ENCODE measurements at places on chromosomes 12 and 14.

GRCh38 chr14:58663494-58664111 is 25.8 kb downstream of the DACT1 start:
- H3K27me3 ChIP-seq, result peaks cover 2% of the 10 kb centered on the region
- H3K36me3 ChIP-seq, result no peaks in the 10 kb centered on the region
- no peak overlapping the region for H3K4me3 ChIP-seq
- no peak overlapping the region for H3K27ac ChIP-seq
- H3K4me1 ChIP-seq, result peaks cover 26% of the 10 kb centered on the region

DNA sequence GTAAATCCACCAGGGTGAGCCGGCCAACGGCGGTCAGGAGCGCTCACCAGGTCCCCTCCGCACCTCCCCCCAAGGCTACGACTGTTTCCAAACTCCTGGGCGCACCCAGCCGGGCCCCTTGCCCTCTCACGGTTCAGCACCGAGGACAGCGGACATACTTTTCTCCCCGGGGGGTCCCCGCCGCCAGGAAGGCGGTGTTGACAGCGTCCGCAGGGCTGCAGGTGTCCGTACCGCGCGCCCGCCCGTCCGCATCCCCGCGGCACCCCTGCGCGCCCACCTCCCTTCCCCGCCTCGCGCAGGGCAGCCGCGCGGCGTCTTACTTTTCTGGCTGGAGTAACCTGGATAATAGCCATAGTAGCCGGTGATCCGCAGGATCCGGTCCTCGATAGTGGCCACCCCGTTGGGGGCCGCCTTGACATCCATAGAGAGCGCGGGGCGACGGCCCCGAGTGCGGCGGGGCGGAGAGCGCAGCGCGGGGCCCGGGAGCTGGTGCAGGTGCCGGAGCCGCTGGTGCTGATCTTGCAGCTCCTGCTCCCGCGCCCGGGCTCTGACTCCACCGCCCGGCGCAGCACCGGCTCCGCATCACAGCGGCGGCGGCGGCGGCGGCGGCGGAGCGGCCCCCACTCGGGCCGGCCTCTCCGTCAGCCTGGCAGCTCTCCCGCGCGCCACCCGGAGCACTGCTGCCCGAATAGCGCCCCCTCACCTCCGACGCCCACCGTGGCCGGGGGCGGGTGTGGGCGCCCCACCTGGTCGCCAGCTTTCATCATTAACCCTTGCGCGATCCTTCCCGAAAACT is at the start of gene SLC35F4:
Gene SLC35F4, minus strand, starts transcription at position 690 of the 796 bp plus-strand sequence.
- DNase-seq, result no peak
- peaks cover 24% of the 10 kb centered on the region for H3K27me3 ChIP-seq
- no peak within 1 kb of the TSS for H3K27ac ChIP-seq
- H3K4me1 ChIP-seq, result no peaks in the 10 kb centered on the region
- H3K36me3 ChIP-seq, result no peaks in the 10 kb centered on the region
- H3K4me3 ChIP-seq, result no peak within 1 kb of the TSS

GRCh38 chr12:107864235-107864634 is 89.7 kb downstream of the ASCL4 start:
- peaks cover 57% of the 10 kb centered on the region for H3K27me3 ChIP-seq
- no peak overlapping the region for H3K27ac ChIP-seq
- no peak for DNase-seq
- H3K4me1 ChIP-seq, result no peaks in the 10 kb centered on the region
- H3K36me3 ChIP-seq, result no peaks in the 10 kb centered on the region

GRCh38 chr12:21387174-21387573 is 14.5 kb downstream of the IAPP start:
- H3K4me3 ChIP-seq, result no peak overlapping the region
- H3K27me3 ChIP-seq, result peaks cover 13% of the 10 kb centered on the region
- DNase-seq, result no peak
- no peaks in the 10 kb centered on the region for H3K4me1 ChIP-seq
- no peak overlapping the region for H3K27ac ChIP-seq
- H3K36me3 ChIP-seq, result no peaks in the 10 kb centered on the region

- no peak overlapping the region for H3K4me3 ChIP-seq
- H3K27ac ChIP-seq, result no peak overlapping the region
- H3K36me3 ChIP-seq, result no peaks in the 10 kb centered on the region
- DNase-seq, result no peak
Measured at GRCh38 chr14:76045773-76046172, 60.2 kb downstream of the IFT43 start.

DNA sequence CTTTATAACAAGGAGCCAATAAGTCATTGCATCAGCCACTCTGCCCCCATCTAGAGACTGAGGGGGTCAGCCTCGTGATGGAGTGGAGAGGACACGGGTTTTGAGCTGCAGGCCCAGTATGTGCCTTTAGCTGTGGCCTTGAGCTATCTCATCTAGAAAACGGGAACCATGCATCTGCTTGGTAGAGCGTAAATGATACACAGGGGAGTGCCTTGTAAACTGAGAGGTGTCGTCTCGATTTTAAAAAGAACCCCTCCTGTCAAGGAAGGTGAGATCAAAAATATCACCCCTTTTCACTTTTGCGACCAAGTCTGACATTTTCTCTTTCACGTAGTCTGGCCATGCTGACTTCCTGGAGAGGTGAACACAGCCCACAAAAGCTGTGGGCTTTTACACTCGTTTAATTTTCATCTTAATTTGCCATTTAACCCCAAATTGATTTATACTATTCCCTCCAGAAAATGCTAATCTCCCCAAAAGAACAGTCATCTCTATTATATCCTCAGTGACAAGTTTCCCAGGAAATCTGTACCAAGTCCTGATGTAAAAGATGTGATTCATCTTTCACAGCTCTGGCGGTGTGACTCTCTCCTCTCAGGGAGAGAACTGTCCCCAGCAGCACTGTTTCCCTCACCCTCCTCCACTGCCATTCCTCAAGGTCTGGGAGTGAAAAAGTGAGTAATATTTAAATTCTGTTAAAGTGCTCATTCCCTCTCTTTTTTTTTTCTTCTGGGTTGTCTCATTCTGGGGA is 30.6 kb downstream of the VCPKMT start:
- H3K4me3 ChIP-seq, result peak overlapping the region; percentile 40
- peak; percentile 60 for DNase-seq
- H3K36me3 ChIP-seq, result peaks cover 10% of the 10 kb centered on the region
- H3K27ac ChIP-seq, result peak overlapping the region; percentile 96
- H3K27me3 ChIP-seq, result peaks cover 3% of the 10 kb centered on the region

DNA sequence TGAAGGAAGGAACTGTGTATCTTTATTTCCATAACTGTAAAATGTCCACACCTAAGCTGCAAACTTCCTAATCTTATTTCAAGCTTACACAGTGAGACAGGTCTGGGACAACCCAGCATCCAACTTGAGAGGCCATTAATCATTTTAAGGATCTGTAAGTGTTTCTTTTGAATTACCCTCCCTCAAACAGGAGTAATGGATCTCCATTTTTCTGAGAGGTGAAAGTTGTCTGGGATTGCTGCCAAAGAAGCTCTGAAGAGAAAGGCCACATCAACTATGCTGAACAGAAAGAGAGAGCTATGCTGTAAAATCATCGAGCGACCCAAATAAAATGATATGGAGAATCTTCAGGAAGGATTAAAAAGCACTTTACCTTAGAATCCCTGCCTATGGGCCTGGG is 131.7 kb upstream of the CPNE8 start:
- no peak for DNase-seq
- H3K27ac ChIP-seq, result no peak overlapping the region
- H3K4me3 ChIP-seq, result no peak overlapping the region
- no peaks in the 10 kb centered on the region for H3K36me3 ChIP-seq
- H3K4me1 ChIP-seq, result no peaks in the 10 kb centered on the region
- no peaks in the 10 kb centered on the region for H3K27me3 ChIP-seq

GRCh38 chr14:103127356-103127755 is 4.1 kb downstream of the TNFAIP2 start:
- DNase-seq, result no peak
- no peaks in the 10 kb centered on the region for H3K4me1 ChIP-seq
- H3K27me3 ChIP-seq, result peaks cover 9% of the 10 kb centered on the region
- no peak overlapping the region for H3K27ac ChIP-seq

- peaks cover 5% of the 10 kb centered on the region for H3K27me3 ChIP-seq
- H3K4me3 ChIP-seq, result no peak overlapping the region
- no peaks in the 10 kb centered on the region for H3K36me3 ChIP-seq
- H3K27ac ChIP-seq, result no peak overlapping the region
Measured at GRCh38 chr14:92905667-92906066, 17.3 kb upstream of the CHGA start.

- no peak for DNase-seq
- no peak overlapping the region for H3K27ac ChIP-seq
- H3K36me3 ChIP-seq, result no peaks in the 10 kb centered on the region
- no peak overlapping the region for H3K4me3 ChIP-seq
Measured at GRCh38 chr12:93650626-93651025, 26.5 kb upstream of the CRADD start.

GRCh38 chr14:99530407-99531155 is 49.4 kb downstream of the CCNK start:
- DNase-seq, result no peak
- no peaks in the 10 kb centered on the region for H3K27me3 ChIP-seq
- no peaks in the 10 kb centered on the region for H3K36me3 ChIP-seq
- no peaks in the 10 kb centered on the region for H3K4me1 ChIP-seq
- H3K4me3 ChIP-seq, result no peak overlapping the region

DNA sequence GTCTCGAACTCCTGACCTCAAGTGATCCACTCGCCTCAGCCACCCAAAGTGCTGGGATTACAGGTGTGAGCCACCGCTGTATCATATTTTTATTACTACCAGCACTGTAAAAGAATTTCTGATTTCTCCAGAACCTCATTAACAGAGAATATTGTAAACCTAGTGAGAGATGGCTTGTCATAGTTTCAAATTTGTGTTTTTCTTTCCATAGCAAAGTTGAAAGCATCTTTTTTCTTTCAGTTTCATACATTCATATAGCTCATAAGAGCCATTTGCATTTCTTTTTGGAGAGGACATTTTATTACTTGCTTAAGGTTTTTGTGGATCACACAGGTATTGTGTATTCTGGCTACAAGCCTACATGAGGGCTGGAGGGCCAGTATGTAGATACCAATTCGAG is 58.0 kb downstream of the MIS18BP1 start:
- H3K27me3 ChIP-seq, result no peaks in the 10 kb centered on the region
- H3K4me3 ChIP-seq, result no peak overlapping the region
- no peak for DNase-seq
- peaks cover 9% of the 10 kb centered on the region for H3K4me1 ChIP-seq
- H3K27ac ChIP-seq, result no peak overlapping the region

DNA sequence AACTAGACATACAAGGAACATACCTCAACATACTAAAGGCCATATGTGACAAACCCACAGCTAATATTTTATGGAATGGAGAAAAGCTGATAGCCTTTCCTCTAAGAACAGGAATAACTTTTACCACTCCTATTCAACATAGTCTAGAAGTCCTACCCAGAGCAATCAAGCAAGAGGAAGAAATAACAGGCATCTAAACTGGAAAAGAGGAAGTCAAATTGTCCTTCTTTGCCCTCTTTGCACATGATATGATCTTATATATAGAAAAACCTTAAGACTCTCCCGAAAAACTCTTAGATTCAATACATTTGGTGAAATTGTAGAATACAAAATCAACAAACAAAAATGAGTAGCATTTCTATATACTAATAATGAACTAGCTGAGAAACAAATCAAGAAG is 110.0 kb downstream of the ATP23 start:
- peaks cover 2% of the 10 kb centered on the region for H3K27me3 ChIP-seq
- H3K36me3 ChIP-seq, result no peaks in the 10 kb centered on the region
- H3K4me3 ChIP-seq, result no peak overlapping the region
- H3K27ac ChIP-seq, result no peak overlapping the region
- DNase-seq, result no peak
- H3K4me1 ChIP-seq, result no peaks in the 10 kb centered on the region

GRCh38 chr14:63759456-63759855 is 31.6 kb upstream of the SGPP1 start:
- DNase-seq, result peak; percentile 13
- H3K4me1 ChIP-seq, result peaks cover 14% of the 10 kb centered on the region
- peaks cover 1% of the 10 kb centered on the region for H3K36me3 ChIP-seq
- H3K27me3 ChIP-seq, result no peaks in the 10 kb centered on the region

- no peaks in the 10 kb centered on the region for H3K4me1 ChIP-seq
- peaks cover 2% of the 10 kb centered on the region for H3K27me3 ChIP-seq
- no peak overlapping the region for H3K27ac ChIP-seq
- DNase-seq, result no peak
- no peaks in the 10 kb centered on the region for H3K36me3 ChIP-seq
Measured at GRCh38 chr14:94408546-94409095, 20.2 kb upstream of the SERPINA1 start.

DNA sequence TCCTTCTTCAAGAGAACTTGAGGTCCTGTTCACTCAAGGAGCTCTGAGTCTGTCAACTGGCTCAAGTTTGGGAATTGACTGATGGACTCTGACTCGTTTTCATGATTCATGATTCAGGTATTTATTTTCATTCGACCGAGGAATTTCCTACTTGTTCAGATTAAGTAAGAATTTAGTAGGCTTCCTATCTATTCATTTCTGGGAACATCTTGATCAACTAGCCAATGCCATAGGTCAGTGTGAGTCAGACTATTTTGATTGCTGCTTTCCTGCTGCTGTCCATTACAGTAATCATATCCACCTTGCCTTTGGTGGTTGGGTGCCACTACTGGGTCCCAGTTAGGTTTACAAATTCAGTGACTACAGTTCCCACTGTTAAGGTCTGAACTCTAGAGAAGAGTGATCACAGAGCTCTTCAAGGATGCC is 6.1 kb downstream of the FAM186A start:
- H3K27ac ChIP-seq, result no peak overlapping the region
- H3K4me3 ChIP-seq, result no peak overlapping the region
- no peak for DNase-seq
- H3K4me1 ChIP-seq, result peaks cover 2% of the 10 kb centered on the region
- no peaks in the 10 kb centered on the region for H3K27me3 ChIP-seq

DNA sequence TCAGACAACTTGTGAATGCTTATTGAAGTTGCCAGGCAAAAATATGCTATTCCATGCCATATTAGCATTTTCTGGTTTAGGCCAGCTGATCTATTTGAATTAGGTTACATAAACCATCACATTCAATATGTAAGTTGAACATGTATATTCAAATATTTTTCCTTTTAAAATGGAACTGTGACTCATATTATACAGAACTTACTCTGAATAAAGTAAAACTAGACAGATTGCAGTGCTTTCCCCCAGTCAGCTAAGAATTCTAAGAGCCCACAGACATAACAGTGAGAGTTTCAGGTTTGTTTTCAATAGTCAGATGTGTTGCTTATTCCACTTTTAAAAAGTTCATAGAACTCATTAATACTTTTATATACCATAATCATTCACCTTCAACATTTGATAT is 119.8 kb downstream of the MGST1 start:
- H3K27ac ChIP-seq, result no peak overlapping the region
- H3K4me3 ChIP-seq, result no peak overlapping the region
- no peak for DNase-seq
- no peaks in the 10 kb centered on the region for H3K4me1 ChIP-seq

GRCh38 chr12:69981881-69982475 is 157.0 kb downstream of the MYRFL start:
- no peak overlapping the region for H3K4me3 ChIP-seq
- no peak for DNase-seq
- no peaks in the 10 kb centered on the region for H3K4me1 ChIP-seq
- no peaks in the 10 kb centered on the region for H3K36me3 ChIP-seq
- peaks cover 2% of the 10 kb centered on the region for H3K27me3 ChIP-seq
